Epithelial cell of proximal tubule (primary cell): ENCODE measurements at places on chromosomes 11 and 22.

- DNase-seq, result no peak
These were observed 32.8 kb upstream of the PPARA start for GRCh38 chr22:46117206-46118199.

DNA sequence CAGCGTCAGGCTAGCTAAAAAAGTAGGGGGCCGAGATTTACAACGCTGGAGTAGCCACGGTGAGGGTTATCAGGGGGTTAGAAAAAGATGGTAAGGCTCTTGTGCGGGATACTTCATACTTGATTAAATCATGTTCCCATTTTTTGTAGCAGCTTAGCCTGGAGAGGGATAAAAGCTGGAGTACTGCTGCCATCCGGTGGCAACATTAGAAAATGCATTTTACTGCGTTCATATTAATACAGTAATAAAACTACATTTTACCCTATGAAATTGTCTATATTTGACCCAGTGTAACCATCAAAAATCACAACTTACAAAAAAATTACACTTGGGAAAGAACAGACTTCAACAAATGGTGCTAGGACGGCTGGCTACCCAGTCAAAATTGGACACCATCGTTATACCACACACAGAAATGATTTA, 17.3 kb downstream of the RPUSD4 start:
- no peak for DNase-seq

GRCh38 chr22:25395915-25396314, 168.6 kb upstream of the GRK3 start:
- no peak for DNase-seq

- no peak for DNase-seq
These were observed 2.9 kb upstream of the ENTHD1 start for GRCh38 chr22:39896313-39896996.

GRCh38 chr11:47848700-47849155, 578 bp upstream of the NUP160 start:
- no peak for DNase-seq
